Activated CD4-positive, alpha-beta memory T cell treated with anti-CD3 and anti-CD28 coated beads, Interleukin-2, amount 10 ng/mL, durations not matched to agents 7 days and 5 days (primary cell): ENCODE measurements at places on chromosomes 5 and 9. TPM values are rescaled to one million over a fixed set of nuclear protein-coding genes. Genes with fewer than 3 reads are reported as not detected.

DNA sequence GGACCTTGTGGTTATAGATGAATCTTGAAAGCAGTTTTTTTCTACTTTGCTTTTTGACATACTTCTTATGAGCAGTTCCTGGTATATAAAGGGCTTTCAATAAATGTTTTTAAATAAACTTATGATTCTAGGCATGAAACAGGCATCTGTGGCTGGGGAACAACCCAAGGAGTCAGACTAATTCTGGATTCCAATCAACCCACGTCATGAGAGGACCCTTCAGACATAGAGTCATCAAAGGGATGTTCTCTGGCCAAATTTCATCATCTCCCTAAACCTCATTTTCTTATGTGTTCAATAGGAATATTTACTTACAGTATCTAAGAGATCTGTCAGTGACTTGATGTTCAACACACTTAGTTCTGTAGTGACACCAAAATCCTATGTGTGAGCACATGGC, 243.8 kb upstream of the ZNF462 start:
- no peak overlapping the region for H3K4me3 ChIP-seq
- DNase-seq = no peak
- no peak overlapping the region for H3K27ac ChIP-seq
- no peaks in the 10 kb centered on the region for H3K4me1 ChIP-seq
- H3K36me3 ChIP-seq = no peaks in the 10 kb centered on the region
- no peaks in the 10 kb centered on the region for H3K27me3 ChIP-seq

DNA sequence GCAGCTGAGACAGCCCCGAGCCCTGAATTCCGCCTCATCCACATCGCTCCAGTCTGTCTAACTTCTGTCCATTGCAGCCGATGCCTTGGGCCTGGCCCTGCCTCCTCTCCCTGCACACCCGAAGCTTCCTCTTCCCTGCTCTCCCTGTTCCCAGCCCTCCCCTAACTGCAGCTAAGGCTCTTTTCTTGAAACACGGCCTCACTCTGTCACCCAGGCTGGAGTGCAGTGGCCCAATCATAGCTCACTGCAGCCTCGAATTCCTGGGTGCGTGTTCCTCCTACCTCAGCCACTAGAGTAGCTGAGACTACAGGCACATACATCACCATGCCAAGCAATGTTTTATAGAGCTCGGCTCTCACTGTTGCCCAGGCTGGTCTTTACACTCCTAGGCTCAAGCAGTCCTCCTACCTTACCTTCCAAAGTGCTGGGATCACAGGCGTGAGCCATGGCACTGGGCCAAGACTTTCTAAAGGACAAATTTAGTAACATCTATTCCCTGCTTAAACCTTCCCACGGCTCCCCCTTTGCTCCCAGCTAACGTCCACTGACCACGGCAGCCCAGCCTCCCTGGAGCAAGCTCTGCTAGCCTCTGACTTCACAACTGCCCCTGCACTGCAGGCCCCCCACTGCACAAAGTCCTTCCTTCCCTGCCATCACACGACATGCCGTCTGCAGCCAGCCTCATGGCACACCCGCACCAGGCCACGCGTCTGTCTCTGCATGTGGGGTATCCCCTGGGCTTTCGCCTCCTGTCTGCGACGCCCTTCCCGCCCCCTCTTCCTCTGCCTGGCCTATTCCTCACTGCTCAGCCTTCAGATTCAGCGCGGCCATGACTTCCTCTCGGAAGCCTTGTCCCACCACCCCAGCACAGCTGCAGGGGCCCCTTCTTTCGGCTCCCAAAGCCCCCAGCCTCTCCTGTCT, 28.6 kb downstream of the LAMC3 start:
- DNase-seq = no peak
- peaks cover 4% of the 10 kb centered on the region for H3K27me3 ChIP-seq
- H3K4me3 ChIP-seq = no peak overlapping the region
- no peaks in the 10 kb centered on the region for H3K36me3 ChIP-seq

DNA sequence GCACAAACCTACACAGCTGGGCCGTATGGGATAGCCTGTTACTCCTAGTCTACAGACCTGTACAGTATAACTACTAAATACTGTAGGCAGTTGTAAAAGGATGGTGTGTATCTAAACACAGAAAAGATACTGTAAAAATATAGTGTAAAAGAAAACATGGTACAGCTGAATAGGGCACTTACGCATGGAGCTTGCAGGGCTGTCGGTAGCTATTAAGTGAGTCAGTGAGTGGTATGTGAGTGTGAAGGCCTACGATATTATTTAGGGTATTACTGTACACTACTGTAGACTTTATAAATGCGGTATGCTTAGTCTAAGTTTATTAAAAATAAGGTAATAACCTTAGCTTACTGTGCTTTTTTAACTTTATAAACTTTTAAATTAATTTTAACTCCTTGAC, 1.2 kb downstream of the ZCCHC9 start:
- peaks cover 15% of the 10 kb centered on the region for H3K36me3 ChIP-seq
- DNase-seq = no peak
- peaks cover 52% of the 10 kb centered on the region for H3K4me1 ChIP-seq
- peak overlapping the region; percentile 86 for H3K4me3 ChIP-seq
- no peak overlapping the region for H3K27ac ChIP-seq

GRCh38 chr5:6342689-6343315, 35.5 kb downstream of the MED10 start:
- no peak for DNase-seq
- H3K4me1 ChIP-seq = no peaks in the 10 kb centered on the region
- H3K36me3 ChIP-seq = no peaks in the 10 kb centered on the region
- no peak overlapping the region for H3K4me3 ChIP-seq
- H3K27ac ChIP-seq = no peak overlapping the region

GRCh38 chr9:3647652-3648051, 121.9 kb upstream of the RFX3 start:
- H3K4me1 ChIP-seq = no peaks in the 10 kb centered on the region
- no peaks in the 10 kb centered on the region for H3K27me3 ChIP-seq
- no peak for DNase-seq
- H3K4me3 ChIP-seq = no peak overlapping the region

DNA sequence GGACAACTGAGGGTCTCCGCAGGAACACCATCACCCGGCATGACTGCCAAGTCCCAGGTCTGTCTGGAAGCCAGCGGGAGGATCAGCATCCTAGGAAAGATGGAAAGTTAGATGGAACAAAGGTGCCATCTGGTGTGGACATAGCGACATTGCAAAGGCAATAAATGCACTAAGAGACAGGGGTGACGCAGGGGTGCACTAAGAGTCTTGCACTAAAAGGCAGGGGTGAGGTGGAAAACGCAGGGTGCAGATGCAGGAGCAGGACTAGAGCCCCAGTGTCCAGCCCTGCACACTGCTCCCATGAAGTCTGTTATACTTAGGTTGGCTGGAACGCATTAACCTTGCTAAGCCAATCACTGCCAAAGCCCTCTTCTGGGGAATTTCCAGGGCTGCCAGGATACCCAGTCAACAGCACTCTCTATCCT, 15.5 kb downstream of the ATOX1 start:
- H3K36me3 ChIP-seq = peaks cover 44% of the 10 kb centered on the region
- peaks cover 58% of the 10 kb centered on the region for H3K4me1 ChIP-seq
- H3K27ac ChIP-seq = no peak overlapping the region
- no peak for DNase-seq
- no peaks in the 10 kb centered on the region for H3K27me3 ChIP-seq

DNA sequence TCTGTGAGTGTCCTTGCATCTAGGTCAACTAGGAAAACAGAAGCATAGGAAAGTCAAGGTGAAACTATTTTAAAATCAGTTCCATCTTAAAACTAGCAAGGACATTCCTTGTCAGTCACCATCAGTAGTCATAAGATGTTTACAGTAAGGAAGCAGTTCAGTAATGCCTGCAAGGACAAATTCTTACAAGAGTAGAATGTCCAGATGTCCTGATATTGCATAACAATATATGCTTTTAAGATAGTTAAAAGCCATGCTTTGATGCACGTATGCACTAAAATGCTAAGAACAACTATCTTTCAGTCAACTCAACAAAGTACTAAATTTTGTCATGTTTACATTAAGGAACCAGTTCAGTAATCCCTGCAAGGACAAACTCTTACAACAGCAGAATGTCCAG, 11.3 kb upstream of the SVEP1 start:
- no peaks in the 10 kb centered on the region for H3K4me1 ChIP-seq
- no peak for DNase-seq
- no peaks in the 10 kb centered on the region for H3K27me3 ChIP-seq
- H3K4me3 ChIP-seq = no peak overlapping the region
- H3K36me3 ChIP-seq = no peaks in the 10 kb centered on the region

DNA sequence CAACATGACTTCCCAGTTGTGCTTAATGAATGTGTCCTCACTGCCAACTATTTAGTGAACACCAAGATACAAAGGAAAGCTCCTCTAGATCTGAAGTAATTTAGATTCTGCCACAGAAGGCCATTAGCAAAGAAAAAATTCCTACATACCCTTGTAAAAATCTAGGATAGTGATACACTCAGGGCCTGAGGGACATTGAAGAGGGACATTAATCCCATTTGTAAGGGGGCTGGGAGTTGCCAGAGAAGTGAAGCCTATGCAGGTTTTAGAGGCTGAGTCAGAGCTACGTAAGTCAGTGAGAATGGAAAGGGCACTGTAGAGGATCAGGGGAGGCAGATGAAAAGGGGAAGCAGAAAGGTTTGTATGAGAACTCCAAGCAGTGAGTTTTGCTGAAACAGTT, 286.9 kb upstream of the TARS1 start:
- no peak overlapping the region for H3K4me3 ChIP-seq
- DNase-seq = no peak
- no peaks in the 10 kb centered on the region for H3K27me3 ChIP-seq
- H3K4me1 ChIP-seq = no peaks in the 10 kb centered on the region

The CREB3 gene
- total RNA-seq = 24.1 TPM

The IL4 gene
- 7.4 TPM for total RNA-seq

The FSTL4 gene
- total RNA-seq = not detected

The AGPAT2 gene
- total RNA-seq = 17.2 TPM
